ENCODE measurements at places on chromosomes 7 and 10. TPM values are rescaled to one million over a fixed set of nuclear protein-coding genes. Genes with fewer than 3 reads are reported as not detected.

GRCh38 chr10:13518076-13518692 lies 10.6 kb downstream of the BEND7 start:
- DNase-seq: no peak

- DNase-seq: peak; percentile 37
These were observed 159.7 kb downstream of the SGMS1 start for GRCh38 chr10:50464004-50464409.

DNA sequence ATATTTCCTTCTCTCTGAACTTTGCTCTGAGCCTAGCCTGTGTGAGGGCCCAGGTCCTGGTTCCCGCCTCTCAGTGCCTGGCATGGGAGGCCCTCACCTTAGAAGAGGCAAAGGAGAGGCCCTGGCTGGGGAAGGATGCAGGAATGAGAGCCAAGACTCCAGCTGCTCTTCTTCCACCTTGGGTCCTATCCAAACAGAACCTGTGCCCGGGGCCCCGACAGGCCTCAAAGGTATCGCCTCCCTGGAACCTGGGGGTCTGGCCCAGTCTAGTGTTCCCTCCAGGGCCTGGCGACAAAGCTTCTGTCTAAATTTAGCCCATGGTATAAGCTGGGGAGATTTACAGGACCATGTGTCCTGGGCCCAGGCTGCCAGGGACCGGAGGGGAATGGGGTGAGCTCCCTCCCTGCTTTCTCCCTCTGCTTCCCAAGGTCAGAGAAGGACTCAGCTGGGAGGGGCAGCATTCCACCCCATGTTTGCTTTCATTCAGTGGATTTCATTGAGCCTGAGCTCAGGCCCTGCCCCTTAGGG lies 12.0 kb upstream of the CRHR2 start:
- no peak for DNase-seq

DNA sequence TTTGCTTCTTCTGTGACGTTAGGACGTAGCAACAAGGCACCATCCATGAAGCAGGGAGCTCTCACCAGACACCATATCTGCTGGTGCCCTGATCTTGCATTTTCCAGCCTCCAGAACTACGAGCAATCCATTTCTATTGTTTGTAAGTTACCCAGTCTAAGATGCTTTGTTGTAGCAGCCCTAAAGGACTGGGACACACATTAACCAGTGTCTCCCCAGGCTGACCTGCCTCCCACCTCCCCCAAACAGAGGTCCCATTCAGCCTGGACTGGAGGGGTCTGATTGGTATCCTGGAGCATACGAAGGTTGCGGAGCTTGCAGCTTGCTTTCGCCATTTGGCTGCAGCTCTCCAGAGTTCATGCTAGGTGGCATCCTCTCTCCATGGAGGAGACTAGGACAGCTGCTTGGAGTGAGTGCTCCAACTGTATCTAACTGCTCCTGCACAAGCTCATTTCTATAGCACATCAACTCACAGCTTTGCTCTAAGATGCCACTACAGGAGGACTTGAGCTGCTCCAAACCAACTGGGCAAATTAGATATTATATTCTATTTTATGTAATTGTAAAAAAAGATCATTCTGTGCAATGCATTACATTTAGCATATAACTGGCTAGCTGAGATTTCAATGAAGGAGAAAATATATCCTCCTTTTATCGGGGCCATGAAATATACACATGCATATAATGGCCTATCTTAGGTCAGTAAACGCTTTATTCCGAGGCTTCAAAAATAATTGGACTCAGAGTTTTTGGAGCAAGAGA lies 8.0 kb upstream of the GRK5 start:
- peak; percentile 75 for DNase-seq

GRCh38 chr10:125661941-125662515 lies 20.9 kb downstream of the TEX36 start:
- peak; percentile 47 for DNase-seq

- no peak for DNase-seq
These were observed 327.4 kb downstream of the AGMO start for GRCh38 chr7:15234431-15234830.

DNA sequence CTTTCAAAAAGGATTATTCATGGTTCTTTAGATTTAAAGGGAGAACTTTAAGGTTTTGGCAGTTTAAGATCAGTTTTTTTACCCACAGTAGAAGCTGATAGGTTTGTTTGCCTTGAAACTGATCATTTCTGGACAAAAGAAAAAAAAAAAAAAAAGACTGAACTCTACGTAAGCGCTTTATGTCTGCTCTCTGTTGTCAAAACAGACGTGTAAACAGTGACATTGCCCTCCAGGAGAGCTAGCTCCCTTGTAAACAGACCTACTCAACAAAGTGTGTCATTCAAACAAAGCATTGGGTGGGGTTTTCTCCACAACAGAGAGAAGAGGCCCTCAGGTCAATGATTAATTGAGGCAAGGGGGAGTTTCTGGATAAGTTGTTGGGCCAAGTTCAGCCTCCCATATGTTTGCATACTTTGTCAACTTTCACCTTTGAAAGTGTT lies 568.1 kb upstream of the LRRN3 start:
- DNase-seq: no peak

- DNase-seq: no peak
These were observed 148.4 kb downstream of the RNF133 start for GRCh38 chr7:122550545-122550944.

DNA sequence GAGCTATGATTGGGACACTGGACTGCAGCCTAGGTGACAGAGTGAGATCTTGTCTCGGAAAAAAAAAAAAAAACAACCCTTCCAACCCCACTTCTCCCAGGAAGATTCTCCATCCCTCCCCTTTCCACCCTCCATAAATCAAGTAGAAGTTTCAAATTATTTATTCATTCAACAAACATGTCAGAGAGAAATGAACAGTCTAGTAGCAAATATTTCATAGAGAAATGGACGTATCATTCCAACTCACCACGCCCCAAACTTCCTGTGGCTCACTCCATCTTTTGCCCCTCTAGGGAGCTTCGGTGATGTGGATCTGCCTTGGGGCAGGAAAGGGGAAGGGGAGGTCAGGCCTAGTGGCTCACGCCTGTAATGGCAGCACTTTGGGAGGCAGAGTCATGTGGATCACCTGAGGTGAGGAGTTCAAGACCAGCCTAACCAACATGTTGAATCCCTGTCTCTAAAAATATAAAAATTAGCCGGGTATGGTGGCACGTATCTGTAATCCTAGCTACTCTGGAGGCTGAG lies 638 bp upstream of the TRAPPC14 start:
- DNase-seq: peak; percentile 49

- DNase-seq: no peak
These were observed 17.9 kb downstream of the PDK4 start for GRCh38 chr7:95578299-95578855.

DNA sequence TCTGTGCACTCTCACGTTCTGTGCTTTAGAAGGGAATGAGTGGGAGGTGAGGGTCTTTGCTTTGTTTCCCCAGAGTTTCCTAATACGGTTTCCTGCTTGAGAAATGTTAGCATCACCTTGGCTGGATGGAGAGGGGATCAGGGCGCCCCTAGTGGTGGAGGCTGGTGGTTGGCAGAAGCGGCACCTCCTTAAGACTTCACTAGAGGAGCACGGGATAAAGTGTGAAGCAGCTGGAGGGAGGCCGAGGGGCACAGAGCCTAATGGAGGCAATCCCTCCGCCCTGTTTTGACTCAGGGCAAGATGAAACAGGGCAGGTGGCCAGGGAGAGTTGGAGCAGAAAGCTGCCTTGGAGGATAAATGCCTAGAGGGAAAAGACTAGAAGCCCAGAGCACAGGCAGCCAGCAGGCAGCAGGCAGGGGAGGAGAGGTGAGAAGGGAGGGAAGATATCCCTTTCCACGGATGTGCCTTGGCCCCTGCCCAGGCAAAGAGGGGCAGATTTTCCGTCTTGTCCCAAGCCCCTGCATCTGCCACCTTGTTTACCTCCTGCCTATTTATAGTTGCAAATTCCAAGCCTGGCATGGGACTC lies 56.0 kb upstream of the BTRC start:
- peak; percentile 60 for DNase-seq

DNA sequence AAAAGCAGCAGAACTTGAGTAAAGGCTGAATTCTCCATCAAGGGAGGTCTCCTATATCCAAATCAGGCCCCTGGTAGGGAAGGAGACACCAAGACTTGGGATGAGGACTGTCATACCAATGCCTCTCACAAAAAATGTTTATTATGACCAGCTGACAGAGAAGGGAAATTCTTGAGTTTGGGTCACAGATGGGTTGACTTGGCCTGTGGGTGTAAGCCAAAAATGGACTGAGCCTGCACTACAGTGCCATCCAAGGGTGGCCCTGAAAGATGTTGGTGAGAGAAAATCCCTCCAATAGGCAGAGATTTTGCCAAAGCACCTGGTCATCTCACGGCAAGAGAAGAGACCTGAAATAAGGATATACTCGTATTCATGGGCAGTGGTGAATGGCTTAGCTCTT lies 27.0 kb upstream of the PPIF start:
- DNase-seq: no peak

GRCh38 chr10:110566472-110567200 lies 859 bp upstream of the SMC3 start:
- no peak for DNase-seq

DNA sequence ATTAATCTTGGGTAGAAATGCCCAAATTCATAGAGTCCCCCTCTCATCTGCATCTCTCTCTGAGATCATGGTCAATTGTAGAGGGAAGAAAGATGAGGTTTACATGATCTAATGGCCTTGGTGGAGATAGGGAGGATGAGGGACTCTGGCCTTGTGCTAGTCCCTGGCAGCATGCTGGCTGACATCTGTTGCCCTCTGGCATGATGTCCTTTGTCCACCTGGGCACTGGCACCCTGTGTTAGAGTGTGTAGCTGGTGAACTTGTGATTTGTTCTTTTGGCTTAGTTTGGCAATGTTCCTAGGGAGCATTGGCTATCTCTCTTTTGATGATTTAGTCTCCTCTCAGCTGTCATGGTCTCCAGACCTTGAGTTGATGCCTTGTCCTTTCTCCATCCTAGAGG lies 103.2 kb downstream of the DYNC1I1 start:
- no peak for DNase-seq

GRCh38 chr10:14389981-14390590 lies 59.4 kb upstream of the FRMD4A start:
- no peak for DNase-seq

- no peak for DNase-seq
These were observed 124.0 kb downstream of the REEP3 start for GRCh38 chr10:63645195-63645594.

GRCh38 chr10:102621443-102622325 lies 22.6 kb upstream of the TRIM8 start:
- peak; percentile 85 for DNase-seq

DNA sequence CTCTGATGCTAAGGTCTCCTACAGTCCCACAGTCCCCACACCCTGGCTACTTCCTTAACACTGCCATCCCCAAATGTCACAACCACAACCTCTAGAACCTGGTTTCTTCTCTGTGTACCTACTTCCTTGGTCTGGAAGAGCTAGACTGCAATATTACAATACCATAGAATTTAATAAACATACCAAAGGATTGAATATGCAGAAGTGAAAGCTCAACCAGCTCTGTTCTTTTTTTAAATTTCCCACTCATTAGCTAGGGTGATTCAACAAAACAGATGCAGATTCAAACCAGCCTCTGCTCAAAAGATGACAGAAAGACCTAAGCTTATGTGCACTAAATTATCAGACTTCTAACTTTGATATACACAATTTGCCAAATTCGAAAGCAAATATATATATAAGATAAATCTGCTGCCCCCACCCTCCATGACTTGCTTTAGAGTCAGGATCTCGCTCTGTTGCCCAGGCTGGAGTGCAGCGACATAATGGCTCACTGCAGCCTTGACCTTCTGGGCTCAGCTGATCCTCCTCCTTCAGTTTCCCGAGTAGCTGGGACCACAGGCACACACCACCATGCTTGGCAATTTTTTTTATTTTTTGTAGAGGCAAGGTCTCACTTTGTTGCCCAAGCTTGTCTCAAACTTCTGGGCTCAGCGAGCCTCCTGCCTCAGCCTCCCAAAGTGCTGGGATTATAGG lies 212.6 kb downstream of the CHCHD3 start:
- DNase-seq: peak; percentile 10

- peak; percentile 57 for DNase-seq
These were observed 71.8 kb upstream of the GSDME start for GRCh38 chr7:24828891-24829661.

- DNase-seq: peak; percentile 51
These were observed 42.4 kb downstream of the CCNY start for GRCh38 chr10:35378541-35379210.

GRCh38 chr10:101968286-101968939 lies 87.6 kb downstream of the ARMH3 start:
- DNase-seq: no peak

DNA sequence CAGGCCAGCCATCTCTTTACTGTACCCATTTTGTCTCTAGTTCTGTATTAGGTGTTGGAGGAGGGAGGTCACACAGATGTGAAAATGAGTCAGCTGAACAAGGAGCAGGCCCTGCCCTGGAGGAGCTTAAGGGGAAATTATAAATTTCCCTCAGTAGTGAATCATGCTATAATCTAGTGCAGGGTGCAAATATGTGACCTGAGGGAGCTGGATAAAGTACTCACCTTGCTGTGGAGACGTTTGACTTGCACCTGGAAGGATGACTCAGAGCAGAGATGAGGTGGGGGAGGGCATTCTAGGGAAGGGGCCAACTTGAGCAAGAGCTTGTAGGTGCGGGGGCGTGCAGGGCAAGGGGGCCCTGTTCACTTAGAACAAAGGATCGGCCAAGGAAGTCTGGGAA lies 610.6 kb downstream of the SDK1 start:
- DNase-seq: no peak

DNA sequence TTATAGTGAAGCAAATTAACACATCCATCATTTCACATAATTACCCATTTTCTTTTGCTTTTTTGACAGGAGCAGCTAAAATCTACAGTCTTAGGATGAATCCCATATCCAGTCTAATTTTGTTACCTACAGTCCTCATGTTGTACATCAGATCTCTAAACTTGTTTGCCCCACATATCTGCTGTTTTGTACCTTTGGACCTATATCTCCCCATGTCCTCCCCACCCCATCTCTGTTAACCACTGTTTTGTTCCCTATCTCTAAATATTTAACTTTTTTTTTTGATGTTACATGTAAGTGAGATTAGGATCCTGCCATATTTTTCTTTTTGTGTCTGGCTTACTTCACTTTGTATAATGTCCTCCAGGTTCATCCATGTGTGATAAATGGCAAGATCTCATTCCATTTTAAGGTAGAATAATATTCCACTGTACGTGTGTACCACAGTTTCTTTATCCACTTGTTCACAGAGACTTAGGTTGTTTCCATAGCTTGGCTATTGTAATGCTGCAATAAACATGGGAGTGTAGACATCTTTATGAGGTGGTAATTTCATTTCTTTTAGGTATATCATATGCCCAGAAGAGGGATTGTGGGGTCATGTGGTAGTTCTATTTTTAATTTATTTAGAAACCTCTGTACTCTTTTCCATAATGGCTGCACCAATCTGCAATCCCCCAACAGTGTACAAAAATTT lies 19.6 kb downstream of the NPVF start:
- DNase-seq: no peak

ANXA7 gene
- 159 TPM for total RNA-seq

CUZD1 gene
- total RNA-seq: 2.5 TPM

NOS3 gene
- not detected for total RNA-seq

NPY gene
- total RNA-seq: not detected

GAD2 gene
- not detected for total RNA-seq

DRGX gene
- not detected for total RNA-seq

HKDC1 gene
- 1.1 TPM for total RNA-seq

CALHM3 gene
- total RNA-seq: not detected

PLEKHS1 gene
- not detected for total RNA-seq

Data from LHCN-M2 (cell line).